GM12864 (cell line): ENCODE measurements at places on chromosomes 7 and 10.
A peak's percentile ranks its signal among the peaks of the same experiment; 100 is the strongest.

DNA sequence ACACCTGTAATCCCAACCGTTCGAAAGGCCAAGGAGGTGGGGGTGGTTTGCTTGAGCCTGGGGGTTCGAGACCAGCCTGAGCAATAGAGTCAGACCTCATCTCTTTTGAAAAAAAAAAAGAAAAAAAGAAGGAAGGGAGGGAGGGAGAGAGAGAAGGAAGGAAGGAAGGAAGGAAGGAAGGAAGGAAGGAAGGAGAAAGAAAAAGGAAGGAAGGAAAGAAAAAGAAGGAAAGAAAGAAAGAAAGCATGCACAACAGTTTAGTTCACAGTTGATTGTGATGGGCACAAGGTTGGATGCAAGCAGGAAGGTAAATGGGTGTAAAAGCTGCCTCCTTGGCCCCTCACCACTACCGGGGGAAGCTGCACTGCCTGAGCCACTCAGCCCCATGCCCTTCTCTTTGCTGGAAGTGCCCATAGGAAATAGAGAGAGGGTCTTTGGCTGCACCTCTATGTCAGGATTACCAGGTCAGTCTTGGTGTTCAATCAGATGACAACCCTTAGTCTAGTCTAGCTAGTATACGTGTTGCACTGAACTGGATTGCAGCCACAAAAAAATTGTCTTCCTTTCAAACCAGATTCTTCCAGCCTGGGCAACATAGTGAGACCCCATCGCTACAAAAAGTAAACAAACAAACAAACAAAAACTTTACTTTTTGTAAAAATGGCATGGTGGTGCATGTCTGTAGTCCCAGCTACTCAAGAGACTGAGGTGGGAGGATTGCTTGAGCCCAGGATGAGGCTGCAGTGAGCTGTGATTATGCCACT, 20.0 kb downstream of the MAP3K8 start:
- no peak for DNase-seq

DNA sequence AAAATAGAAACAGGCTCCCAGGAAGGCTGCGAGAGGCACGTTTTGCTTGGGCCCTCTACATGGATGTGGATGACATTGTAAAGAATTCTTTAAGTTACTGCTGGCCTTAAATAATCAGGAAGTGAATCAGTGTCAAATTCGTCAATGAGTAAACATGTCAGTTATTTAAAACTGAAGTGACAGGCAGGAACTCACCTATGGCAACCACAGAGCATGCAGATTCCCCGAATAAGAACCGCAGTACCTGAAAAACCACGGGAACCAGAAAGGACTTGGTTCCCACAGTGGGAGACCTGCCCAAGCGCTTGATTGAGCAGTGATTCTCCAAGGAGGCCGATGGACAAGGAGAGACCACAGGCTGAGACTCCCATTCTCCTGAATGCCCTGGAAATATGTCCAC, 351.2 kb upstream of the AKR1E2 start:
- DNase-seq: no peak

DNA sequence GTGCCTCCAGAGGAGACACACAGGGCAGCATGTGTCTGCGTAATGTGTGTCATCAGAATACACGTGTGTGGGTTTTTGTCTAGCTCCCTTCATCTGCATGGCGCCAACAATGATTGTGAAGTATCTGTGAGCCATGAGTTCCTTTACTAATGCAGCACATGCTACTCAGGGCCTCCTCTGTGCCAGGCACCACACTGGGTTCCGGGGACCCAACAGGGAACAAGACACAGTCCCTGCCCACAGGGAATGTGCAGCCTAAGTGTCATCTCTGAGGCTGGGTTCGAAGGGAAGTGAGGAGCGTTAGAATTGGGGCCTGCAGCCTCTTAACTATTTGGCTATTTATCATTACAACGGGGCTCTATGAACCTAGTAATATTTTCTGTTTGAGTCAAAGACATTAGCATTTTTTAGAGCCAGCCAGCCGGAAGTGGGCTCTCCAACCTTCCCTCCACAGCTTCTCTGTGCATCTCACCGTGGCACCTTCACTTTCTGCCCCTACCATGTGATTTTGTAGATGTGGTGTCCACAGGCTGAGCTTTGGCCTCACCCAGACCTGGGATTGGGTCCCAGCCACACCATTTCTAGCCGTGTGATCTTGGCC, 43.9 kb upstream of the SRGN start:
- DNase-seq: no peak

GRCh38 chr10:1516492-1517165, 220.7 kb downstream of the ADARB2 start:
- DNase-seq: no peak

DNA sequence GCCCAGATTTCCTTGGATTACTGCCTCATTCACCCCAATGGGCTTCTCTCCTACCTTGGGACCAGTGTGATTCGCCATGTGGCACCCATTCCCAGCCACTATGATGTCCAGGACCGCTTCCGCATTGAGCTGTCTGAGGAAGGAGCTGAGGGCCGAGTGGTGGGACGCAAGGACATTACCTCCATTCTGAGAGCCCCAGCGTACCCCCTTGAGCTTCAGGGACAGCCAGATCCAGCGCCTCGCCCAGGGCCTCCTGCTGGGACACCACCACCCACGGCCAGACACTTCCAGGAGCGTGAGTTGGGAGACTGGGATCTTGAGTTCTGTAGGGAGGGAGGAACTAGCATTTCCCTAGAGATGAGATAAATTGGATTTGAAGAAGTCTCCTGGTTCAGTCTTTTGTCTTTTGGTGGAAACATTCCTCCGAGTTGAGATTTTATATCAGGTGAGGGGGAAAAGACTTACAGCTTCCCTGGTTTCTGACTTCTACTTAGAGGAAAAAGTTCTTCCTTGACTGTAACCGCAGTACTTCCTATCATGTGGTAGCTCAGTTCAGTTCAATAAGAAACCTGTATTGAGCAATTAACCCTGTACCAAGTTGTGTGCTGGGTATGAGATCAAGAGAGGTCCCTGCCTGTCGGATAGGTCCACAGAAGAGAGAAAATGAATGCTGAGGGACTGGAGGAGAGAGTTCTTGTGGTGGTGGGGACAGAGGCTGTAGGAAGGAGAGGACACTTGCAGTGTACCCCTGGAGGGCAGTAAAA, 1.3 kb downstream of the MOSPD3 start:
- DNase-seq: no peak

DNA sequence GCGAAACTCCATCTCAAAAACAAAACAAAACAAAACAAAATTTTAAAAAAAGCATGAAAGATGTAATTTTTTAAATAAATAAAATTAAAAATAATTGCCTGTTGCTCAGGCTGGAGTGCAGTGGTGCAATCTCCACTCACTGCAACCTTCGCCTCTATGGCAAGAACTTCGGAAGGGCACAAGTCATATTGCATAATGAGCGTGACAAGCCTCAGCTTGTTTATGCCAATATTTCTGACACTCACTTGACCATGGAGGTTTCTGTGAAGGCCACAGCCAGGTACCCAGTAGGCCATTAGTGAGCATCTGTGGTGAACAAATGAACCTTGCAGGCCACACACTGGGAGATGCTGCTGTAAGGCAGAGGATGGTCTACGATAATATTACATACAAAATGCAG, 106.1 kb upstream of the KMT2C start:
- DNase-seq: no peak

DNA sequence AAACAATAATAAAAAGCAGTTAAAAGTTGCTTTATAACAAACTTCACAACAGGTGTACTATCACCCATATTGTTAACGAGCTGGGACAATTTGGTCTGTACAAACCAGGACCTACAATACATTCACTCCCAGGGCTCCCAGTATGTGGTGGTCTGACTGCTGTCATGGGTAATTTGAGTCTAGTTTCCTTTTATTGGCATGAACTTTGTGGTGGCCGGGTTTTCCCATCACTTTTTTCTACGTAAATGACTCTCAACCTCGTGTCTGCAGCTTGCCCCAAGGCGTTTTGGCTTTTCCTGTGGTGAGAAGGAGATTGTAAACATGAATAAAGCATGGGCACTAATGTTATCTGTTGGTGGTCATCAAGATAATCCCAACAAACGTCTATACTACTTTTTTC, 118.7 kb upstream of the CDK6 start:
- DNase-seq: peak; percentile 10

DNA sequence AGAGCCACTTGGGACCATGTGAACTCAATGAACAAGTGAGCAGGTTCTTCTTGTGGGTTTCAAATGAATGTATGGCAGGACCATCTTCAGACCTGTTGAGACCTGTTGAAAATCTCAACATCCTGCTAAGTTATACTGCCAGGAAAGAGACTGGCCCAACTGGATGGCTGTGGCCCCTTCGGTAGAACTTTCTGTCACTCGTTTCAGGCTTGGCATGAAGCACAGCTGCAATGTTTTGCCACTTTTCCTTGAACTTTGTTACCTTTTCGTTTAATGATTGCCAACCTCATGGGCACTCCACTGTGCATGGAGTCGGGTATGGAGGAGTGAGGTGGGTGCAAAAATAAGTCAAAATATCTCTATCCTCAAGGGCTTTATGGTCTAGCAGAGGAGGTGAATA, 36.7 kb upstream of the SLC35B4 start:
- no peak for DNase-seq

GRCh38 chr7:7564323-7564780, 2.3 kb upstream of the MIOS start:
- DNase-seq: no peak

DNA sequence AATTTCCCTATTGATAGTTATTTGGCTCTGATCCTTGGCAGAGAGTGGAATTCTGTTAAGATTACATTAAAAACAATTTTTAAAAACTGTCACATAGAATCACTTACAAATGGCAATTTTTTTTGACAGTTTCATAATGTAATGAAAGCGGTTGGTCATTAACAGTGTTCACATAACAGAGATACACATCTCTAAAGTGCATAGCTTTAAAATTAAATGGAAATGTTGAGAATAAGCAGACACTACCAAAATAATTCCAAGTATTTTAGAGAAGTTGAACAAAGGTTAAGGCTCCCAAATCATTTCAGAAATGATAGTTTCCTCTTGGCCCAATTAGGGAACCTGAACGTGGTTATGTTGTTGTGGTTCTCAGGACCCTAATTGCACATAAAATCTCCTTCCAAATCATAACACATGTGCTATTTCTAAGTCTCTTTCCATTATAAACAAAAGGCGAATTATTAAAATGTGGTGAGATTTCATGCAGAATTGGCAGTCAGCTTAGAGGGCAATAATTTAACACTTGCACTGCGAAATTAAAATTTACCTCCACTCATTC, 528.9 kb upstream of the FZD8 start:
- DNase-seq: no peak

GRCh38 chr7:105454095-105454747, 65.5 kb upstream of the SRPK2 start:
- no peak for DNase-seq

DNA sequence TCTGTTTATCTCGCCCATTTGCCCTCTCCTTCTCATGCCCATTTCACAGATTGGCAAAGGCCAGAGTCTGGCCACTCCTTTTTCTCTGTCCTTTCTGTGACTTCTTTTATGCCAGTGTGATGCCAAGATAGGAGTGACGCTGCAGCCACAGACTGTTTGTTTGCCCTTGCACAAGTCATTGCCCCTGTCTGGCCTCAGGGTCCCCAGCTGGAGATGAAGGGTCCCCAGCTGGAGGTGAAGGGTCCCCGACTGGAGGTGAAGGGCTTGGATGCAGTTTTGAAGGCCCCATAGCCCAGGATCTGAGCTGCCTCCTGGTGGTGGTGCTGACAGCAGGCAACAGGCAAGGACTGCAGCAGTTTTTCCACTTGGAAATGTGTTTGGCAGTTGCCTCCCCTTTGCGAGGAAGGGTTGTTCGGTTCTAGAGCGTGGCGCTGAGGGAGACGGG, 50.8 kb upstream of the SLC29A3 start:
- no peak for DNase-seq

DNA sequence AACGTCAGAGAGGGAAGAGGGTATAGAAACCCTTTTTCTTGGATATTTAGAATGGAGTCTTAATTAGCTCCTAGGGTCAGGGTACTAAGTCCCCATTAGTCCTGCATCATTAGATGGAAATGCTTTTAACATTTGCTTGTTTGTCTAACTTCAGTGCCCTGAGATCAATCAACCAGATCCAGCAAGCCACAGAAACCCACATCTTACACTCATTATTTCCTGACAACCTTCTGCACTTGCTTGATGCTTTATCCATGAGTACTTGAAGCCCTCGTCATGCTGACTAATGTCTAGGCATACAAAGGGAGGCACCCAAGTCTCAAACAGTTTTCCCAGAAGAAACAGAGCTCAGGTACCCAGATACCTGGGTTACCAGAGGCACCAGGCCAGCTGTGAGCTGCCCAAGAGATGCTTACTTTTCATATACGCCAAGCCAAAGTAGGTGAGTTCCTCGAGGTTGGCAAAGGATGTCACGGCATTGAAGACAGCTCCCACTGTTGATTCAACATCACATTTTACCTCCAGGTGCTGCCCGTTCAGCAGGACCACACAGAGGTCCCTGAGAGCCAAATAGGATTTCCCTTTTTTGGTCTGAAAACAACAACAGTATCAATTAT, 42.7 kb downstream of the FRMPD2 start:
- peak; percentile 30 for DNase-seq

DNA sequence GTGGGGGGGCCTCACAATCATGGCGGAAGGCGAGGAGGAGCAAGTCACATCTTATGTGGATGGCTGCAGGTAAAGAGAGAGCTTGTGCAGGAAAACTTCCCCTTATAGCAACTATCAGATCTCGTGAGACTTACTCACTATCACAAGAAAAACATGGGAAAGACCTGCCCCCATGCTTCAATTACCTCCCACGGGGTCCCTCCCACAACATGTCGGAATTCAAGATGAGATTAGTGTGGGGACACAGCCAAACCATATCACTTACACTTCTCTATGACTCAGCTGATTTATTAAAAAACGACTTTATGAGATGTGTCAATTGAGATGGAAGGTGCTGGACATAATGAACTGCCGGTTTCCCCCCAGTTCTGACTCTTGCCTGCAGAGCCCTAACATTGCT, 23.8 kb upstream of the CHN2 start:
- no peak for DNase-seq

DNA sequence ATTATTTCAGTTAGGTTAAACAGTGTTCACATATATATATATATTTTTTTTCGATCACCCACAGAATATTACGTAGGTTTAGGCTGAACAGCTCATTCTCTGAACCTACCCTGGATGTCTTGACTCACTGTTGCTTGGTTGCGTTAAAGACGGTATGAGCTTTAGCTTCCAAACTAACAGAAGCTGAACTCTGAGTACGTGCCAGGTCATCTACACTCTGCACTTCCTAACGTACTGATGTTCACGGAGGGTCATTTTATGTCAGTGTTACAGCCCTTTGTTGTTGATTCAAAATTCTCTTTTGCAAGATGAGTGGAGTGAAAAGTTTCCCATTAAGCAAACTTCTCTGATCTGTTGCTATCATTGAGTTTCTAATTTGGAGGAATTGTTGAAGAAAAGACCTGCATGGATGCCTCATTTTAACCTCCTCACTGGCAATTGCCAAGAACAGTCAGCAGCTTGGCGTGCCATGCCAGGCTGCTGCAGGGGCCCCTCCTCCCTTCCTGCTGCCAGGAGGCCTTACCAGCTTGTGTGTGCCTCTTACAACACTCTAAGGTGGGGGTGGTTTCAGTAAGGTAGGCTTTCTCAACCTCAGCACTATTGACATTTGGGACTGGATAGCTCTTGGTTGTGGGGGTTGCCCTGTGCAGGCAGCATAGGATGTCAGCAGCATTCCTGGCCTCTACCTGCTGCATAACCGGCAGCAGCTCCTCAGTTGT, 44.3 kb downstream of the INSYN2A start:
- no peak for DNase-seq
